ENCODE measurements at places on chromosomes 1 and 21. TPM values are rescaled to one million over a fixed set of nuclear protein-coding genes. Genes with fewer than 3 reads are reported as not detected.

SH2D2A gene
- total RNA-seq: 3.8 TPM

DNA sequence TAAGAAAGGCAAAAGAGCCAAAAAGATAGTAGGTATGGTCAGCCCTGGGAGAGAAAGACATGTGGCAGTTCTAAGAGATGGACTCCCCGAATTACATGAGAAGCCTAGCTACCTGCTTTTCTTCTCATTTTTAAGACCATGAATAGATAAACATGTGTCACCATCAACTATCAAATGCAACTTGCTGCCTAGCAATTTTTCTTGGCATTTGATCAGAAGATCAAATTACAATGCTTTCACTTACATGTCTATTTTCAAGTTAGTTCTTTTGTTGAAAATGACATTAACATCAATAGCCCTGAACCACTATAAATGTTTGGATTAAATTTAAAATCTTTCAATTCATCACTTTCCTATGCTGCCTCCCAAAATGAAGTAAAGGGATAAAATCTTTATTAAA, 212.3 kb downstream of the HHIPL2 start:
- no peaks in the 10 kb centered on the region for H3K27me3 ChIP-seq
- DNase-seq: no peak
- H3K4me3 ChIP-seq: no peak overlapping the region
- H3K4me1 ChIP-seq: no peaks in the 10 kb centered on the region
- no peaks in the 10 kb centered on the region for H3K36me3 ChIP-seq
- no peak overlapping the region for H3K27ac ChIP-seq

DNA sequence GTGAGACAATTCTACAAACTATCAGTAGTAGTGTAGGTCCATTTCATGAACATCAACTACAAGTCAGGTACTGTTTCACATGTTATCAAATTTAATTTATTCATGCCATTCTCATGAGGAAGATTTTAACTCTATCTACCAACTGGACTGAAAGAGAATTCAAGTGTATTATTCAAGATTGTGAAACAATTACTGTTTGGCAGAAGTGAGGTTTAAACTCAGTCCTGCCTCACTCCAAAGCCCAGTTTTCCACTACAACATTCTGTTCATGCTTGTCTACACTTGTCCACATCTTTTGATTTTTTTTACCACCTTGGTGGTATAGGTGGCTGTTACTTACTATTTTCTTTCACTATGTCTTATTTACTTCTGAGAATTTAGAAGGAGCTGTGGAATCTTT, 272.9 kb downstream of the TGFB2 start:
- H3K36me3 ChIP-seq: no peaks in the 10 kb centered on the region
- no peak for DNase-seq
- no peak overlapping the region for H3K4me3 ChIP-seq
- H3K27me3 ChIP-seq: no peaks in the 10 kb centered on the region
- H3K4me1 ChIP-seq: no peaks in the 10 kb centered on the region
- H3K27ac ChIP-seq: no peak overlapping the region

DNA sequence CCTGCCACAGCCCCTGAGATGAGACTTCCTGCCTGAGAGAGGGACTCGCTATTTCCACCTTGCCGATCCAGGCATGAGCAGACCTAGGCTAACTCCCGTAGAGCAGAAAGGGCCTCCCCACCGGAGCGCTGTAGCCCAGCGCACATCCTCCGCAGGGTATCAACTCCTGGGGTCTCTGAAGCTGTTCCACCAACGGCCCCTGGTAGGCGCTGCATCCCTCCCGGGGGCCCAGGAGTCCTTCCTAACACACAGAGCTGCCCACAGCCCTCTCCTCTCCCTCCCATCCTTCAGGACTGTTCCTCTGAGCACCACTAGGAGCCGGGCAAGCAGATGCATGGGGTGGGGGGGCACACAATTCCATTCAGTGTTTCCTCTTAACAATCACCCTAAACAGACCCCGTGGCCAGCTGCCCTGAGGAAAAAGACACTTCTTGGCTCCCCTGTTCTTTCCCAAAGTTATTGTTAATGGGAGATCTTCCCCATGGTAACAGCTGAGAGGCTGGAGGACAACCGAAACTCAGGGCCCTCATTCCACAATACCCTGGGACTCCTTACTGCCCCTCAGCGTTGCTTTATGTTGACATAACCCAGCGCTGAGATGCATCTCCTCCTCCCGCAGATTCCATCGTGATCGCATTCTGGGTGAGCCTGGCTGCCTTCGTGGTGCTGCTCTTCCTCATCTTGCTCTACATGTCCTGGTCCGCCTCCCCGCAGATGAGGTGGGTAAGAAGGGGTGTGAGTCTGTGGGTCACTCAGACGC, 7.5 kb downstream of the MRAP start:
- H3K4me1 ChIP-seq: no peaks in the 10 kb centered on the region
- H3K36me3 ChIP-seq: no peaks in the 10 kb centered on the region
- H3K27ac ChIP-seq: no peak overlapping the region
